Neuronal stem cell (in vitro differentiated cells): ENCODE measurements at places on chromosomes 12 and 14.

- no peak for DNase-seq
Observed at GRCh38 chr12:89878950-89879349, 170.3 kb upstream of the ATP2B1 start.

DNA sequence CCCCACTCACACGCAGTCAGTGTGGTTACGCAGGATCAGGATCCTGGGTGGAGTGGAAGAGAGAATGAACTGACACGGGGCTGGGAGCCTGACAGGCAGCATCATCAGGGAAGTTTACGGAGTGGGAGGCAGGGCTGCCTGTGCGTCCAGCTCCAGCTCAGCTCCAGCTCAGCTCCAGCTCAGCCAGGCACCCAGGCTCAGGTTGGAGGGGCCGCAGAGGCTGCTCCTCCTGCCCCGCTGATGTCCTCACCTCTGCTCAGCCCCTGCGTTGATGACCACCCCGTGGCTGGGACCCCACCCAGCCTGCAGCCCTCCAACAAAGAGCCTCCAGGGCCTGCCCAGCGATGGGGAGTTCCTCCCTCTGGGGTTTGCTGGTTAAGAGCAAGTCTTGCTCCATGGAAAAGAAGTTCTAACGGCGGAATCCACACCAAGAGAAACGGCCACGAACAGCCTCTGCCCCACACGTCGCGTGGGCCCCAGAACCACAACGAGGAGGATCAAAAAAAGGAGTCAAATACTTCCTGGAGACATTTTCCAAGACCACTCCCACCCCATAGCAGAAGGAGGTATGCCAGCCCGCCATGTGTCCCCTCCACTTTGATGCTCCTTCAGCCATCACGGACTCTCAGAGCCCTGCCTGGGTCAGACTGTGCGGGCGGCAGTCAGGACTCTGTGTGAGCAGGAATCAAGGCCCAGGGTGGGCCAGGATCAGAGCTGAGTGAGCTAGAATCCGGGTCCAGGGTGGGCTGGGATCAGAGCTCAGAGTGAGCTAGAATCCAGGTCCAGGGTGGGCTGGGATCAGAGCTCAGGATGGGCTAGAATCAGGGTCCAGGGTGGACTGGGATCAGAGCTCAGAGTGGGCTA is 17.7 kb upstream of the C14orf180 start:
- no peak for DNase-seq

DNA sequence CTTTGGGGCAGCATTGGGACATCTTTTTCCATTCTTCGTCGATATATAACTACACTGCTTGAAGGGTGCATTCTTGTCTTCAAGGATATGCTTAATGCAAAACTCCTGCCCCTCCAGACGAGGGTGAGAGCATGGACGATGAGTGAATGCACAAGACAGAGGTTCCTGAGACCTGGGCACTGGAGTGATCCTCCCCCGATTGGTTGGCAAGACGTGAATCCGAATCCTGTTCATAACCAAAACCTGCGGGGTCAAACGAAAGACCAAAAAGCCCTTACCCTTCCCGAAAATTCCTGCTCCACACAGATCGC is 684 bp downstream of the KANSL2 start:
- DNase-seq = no peak

DNA sequence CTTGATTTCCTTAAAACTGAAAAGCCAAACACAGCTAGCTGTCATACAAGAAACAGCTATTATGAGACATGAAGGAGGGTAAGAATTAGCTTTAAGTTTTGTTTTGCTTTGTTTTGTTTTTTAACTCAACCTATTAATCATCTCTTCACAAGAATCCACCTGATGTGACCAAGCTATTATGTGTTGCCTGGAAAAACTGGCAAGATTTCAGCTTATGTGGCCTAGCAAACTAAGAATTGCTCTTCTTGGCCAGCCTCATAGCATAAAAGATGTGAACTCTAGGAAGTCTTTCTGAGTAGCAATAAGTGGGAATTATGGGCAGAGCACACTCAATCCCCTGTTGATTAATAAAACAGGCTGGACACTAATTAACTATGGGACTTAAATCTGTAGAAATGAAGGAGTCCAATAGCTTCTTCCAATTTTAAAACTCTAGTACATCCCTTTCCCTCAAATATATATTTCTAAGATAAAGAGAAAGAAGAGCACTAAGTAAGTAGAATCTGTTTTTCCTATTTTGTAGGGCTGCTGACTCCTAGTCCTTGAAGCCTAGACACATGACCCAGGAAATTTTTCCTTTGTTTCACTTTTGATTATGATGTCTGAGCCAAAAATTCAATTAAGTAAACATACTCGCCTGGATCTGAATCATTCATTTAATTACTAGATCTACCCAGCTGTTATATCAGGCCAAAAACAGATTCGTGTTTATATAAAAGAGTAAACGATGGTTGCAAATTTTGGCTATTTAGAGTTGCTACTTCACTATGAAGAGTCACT is 75.7 kb downstream of the GTF2A1 start:
- DNase-seq = no peak

DNA sequence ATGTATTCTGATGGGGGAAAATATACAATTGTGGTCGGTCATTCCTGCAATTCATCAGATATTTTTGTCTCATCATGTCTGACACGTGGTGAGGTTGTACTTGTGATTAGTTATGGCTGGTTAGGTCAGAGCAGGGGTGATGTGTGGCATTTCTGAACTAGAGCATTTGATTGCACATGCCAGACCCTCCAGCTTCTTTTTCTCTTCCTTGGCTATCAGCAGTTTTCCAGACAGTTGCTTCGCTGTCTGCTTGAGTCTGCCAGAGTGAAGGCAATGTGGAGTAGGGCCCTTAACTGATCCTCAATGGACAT is 25.9 kb downstream of the TMEM117 start:
- DNase-seq = no peak

DNA sequence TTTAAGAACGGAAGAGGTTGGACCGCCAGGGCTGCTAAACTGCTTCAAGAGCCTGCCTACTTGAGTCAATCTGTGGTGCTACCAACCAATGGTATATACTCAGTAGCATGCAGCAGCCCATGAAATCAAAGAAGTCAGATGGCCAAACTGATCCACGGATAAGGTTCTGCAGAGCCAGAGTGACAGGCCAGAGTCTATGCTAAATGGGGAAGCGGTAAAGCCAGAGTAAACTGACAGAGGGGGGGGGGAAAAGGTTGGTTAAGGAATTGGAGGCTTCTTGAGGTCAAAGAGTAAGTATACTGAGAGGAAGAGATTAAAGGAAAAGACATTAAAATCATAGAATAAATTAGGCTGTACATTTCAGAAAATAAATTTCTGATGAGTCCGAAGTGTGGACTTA is 15.4 kb upstream of the SLC6A13 start:
- DNase-seq = no peak

GRCh38 chr14:75724414-75725204 is 63.6 kb downstream of the TTLL5 start:
- DNase-seq = no peak

DNA sequence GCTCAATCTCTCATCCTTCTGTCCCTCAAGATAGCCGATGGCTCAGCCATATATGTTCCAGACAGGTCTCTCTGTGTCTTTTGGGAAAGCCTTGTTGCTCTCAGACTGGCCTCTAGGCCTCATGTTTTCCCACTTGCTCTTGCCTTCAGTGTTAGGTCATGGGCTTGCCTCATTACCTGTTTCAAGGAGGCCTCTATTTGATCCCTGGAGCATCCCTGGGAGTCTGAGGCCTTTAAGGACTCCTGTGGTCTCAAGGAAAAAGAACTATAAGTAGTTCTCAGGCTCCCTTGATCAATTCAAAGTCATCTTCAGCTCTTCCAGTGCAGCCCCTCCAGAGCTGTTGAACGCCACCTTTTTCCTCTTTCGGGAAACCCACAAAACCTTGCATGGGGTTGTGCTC is 47.9 kb downstream of the NTF3 start:
- no peak for DNase-seq

DNA sequence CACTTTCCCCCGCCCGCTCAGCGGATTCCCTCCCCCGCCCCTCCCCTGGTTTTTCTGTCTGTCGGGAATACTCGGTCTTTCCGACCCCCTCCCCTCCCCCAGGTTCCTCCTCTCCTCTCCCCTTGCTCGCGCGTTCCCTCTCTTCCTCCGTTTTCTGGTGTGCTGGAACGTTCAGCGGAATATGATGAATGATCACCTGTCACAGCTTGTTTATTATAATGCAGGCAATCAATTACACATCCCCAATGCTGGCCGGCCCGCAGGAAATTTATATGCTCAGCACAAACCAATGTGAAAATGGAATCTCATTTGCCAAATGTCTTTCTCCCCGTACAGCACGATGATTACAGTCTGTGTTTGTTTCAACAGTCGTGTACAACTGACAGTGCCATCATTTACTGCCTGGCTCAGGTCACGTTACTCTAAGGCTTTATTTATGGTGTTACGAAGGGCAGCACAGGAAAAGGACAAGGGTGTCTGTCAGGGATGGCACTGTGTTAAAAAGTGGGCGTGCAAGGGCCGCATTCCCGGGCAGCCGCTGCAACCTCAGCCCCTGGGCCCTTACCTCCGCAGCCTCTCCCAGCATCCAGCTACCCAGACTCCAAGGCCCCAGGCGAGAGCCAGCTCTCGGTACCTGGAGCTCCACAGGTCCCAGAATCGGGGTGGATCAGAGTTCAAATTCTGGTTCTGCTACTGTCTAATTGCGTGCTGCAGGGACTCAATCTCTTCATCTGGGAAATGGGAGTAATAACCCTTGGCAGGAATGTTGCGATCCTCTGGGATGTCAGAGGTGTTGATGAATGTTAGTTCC is 24.7 kb upstream of the MAP1LC3B2 start:
- no peak for DNase-seq

DNA sequence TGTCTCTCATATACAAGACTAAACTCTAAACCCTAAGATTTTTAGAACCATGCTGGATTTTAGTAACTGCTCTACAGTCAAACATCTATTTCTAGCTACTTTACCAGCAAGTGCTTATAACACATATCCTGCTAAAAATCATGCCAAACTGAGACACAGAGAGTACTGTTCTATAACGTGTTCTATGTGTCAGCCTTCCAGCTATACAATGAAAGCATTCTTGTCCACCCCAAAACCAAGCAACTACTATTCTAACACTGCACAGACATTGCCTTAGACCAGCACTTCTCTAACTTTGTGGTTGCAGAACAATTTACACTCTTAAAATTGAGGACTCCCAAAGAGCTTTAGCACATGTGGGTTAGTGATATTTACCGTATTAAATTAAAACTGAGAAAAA is 85.7 kb downstream of the SPPL3 start:
- DNase-seq = no peak

GRCh38 chr14:30657606-30658163 is 35.6 kb downstream of the SCFD1 start:
- no peak for DNase-seq

GRCh38 chr12:56154246-56154771 is 1.9 kb downstream of the MYL6B start:
- no peak for DNase-seq

DNA sequence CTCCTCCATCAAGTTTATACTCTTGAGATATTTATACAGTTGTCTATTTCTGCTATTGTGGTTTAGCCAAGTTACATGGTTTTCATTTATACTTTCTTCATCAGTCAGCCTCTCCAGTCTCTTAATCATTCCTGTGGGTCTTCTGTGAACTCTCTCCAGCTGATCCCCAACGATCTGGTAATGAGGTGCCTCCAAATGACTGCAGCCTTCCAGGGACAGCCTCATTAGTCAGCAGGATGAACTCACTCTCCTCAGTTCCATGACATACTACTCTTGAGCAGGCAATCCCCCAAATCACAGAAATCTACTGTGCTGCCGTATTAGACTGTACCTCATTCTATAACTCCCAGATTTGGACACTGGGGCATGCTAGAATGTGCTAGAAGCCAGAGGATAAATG is 15.3 kb downstream of the AREL1 start:
- no peak for DNase-seq

DNA sequence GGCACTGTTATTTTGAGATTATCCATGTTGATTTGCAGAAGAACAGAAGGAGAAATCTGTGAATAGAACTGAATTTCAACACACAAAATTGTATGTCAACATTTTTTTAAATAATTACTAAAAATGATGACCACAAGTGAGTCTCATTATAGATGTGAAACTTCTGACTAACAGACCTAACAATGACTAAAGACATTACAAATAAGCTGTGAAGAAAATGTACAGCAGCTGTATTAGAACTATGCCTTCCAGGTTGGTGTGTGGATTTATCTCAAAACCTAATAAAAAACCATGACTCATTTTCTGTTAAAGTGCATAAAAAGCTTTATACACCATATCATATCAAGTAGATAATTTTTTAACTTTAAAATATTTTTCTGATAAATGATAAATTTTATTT is 22.5 kb upstream of the FOXG1 start:
- DNase-seq = no peak

- DNase-seq = peak; percentile 20
Observed at GRCh38 chr12:121009741-121010140, 6.5 kb downstream of the C12orf43 start.

- DNase-seq = no peak
Observed at GRCh38 chr14:24335461-24336171, 745 bp upstream of the ADCY4 start.

DNA sequence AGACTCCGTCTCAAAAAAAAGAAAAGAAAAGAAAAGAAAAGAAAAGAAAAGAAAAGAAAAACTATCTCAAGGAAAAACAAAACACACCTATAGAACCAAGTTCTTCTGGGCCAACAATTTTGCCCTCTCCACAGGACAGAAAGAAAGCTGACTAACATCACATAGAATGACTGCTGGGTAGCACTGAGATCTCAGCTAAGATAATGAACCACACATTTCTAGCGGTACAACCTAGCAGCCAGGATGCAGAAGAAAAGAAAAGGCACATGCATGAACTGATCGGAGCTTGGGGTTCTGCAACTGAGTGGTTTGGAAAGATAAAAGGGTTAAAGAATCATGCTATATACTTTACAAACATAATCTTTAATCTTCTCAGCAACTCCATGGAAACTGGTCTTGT is 19.5 kb downstream of the TMED10 start:
- no peak for DNase-seq

DNA sequence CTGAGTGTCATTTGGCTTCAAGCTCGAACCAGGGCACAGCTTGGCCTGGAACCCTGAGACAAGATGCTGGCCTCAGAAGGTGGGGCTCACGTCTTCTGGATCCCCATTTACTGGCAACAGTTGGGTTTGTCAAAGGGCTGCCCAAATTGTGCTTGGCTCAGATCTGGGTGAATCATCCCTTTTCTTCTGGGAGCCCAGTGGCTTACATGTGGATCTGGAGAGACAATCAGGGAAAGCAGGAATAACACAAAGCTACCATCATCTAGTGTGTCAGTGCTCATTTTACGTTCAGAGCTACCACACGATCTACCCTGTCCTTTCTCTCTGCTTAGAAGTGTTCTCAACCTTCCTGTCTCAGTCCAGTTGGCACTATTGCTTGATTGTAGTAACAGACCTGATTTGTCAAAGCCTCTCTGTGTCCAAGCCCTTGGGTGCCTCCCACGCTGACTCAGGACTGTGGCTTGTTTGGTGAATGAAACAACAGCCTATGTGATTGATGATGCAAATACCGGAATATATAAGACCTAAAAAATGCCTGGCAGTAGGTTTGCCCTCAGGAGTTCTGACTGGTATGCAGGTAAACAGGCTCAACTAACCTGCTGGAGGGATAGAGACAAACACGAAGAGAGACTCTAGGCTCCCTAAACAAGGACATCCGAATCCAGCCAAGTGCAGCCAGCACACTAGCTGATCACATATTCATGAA is 974.3 kb downstream of the VRK1 start:
- DNase-seq = no peak
